Kidney glomerular epithelial cell (primary cell): ENCODE measurements at places on chromosomes 3 and 15.

DNA sequence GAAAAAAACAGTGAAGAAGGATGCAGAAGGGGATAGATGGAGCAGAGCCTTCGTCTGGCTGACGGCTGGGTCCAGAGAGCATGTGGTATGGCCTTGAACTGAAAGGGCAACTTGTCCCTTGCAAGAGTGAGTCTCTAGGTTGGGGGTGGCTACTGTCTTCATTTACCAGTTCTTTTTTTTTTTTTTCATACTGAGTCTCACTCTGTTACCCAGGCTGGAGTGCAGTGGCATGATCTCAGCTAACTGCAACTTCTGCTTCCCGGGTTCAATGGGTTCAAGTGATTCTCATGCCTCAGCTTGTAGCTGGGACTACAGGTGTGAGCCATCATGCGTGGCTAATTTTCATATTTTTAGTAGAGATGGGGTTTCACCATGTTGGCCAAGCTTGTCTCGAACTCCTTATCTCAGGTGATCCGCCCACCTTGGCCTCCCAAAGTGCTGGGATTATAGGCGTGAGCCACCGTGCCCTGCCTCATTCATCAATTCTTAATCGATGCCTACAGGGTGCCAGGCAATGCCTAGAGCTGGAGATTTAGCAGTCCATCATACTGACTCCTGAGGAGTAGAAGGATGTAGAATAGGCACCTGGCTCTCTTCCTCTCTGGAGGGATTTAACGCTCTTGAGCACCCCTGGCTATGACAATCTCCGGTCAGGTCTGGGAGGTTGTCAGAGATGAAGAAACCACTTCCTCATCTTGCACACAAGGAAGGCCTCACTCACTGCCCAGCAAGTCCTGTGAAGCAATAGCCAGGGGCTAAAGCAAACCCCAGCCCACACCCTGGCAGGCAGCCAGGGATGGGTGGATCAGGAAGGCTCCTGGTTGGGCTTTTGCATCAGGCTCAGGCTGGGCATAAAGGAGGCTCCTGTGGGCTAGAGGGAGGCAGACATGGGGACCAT, at the start of gene CAMP:
CAMP (plus strand) TSS at position 880 of the 898 bp plus-strand sequence; CDS start at position 897, 17 bp downstream.
- no peak for DNase-seq

- peak; percentile 97 for DNase-seq
Measured at GRCh38 chr3:100002599-100003350, 111.5 kb downstream of the FILIP1L start.

DNA sequence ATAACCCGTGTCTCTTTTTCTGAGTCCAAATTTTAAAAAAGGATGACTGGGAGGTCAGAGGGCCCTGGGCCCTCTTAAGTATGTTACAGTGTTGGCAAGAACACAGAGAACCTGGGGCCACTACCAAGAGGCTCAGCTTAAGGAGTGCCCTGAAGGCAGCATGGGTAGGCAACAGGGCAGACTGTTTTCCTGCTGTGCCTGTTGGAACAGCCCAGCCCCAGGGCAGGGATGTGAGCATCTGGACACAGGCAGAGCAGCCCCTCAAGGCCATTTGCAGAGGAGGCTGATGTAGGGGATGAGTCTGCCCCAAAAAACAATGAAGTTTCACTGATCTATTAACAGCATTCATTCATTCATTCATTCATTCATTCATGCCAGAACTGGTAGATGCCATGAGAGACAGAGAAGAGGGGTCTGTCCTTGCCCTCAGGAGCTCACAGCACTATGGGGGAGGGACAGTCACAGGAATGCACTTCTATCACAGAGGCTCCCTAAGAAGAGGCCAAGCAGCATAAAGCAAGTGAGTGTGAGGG, 2.2 kb upstream of the LTF start:
- DNase-seq: no peak

- no peak for DNase-seq
Measured at GRCh38 chr3:77271711-77272110, 231.8 kb downstream of the ROBO2 start.

GRCh38 chr15:82056958-82057823, 11.4 kb upstream of the MEX3B start:
- no peak for DNase-seq

DNA sequence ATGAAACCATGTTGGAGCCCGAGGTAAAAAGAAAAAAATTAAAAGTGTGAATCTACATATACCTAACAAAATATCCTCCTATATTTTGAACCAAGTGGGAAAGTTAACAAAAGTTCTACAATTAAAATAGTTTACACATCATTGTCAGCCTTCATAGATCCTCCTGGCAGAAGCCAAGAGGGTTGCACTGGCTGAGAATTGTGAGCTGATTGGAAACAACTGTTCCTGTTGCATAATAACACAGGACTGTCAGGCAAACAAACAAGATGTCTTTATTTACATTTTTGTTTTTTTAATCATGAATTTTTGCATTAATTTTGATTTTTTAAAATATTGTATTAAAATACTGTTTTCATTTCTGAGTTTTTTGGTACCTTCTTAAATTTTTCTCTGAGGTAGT, 215.2 kb upstream of the MME start:
- no peak for DNase-seq

DNA sequence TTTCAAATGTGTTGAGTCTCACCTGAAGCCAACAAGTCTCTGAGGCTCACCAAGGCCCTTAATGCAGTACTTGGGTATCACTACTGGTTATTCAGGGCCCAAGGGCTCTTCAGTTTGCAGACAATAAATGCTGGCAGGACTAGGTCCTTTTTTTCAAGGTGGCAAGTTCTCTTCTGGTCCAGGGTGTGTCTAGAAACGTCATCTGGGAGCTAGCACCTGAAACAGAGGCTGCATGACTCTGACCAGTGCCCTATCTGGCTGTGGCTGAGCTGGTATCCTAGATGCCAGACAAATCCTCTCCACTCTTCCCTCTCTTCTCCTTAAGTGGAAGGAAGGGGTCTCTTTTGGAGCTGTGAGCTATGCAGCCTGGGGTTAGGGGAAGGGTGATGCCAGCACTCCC, 276.8 kb downstream of the PYDC2 start:
- DNase-seq: no peak

GRCh38 chr3:94132777-94133176, 69.9 kb downstream of the NSUN3 start:
- DNase-seq: no peak

GRCh38 chr3:122353893-122354401, 28.9 kb downstream of the CSTA start:
- no peak for DNase-seq

- peak; percentile 60 for DNase-seq
Measured at GRCh38 chr15:62853841-62854225, 188.7 kb upstream of the TPM1 start.
